ENCODE measurements at places on chromosomes 2 and 18.
A peak's percentile ranks its signal among the peaks of the same experiment; 100 is the strongest.

- DNase-seq, result no peak
Measured at GRCh38 chr18:8797206-8797605, 91.8 kb downstream of the MTCL1 start.

- no peak for DNase-seq
Measured at GRCh38 chr2:47091118-47091517, 64.0 kb downstream of the STPG4 start.

DNA sequence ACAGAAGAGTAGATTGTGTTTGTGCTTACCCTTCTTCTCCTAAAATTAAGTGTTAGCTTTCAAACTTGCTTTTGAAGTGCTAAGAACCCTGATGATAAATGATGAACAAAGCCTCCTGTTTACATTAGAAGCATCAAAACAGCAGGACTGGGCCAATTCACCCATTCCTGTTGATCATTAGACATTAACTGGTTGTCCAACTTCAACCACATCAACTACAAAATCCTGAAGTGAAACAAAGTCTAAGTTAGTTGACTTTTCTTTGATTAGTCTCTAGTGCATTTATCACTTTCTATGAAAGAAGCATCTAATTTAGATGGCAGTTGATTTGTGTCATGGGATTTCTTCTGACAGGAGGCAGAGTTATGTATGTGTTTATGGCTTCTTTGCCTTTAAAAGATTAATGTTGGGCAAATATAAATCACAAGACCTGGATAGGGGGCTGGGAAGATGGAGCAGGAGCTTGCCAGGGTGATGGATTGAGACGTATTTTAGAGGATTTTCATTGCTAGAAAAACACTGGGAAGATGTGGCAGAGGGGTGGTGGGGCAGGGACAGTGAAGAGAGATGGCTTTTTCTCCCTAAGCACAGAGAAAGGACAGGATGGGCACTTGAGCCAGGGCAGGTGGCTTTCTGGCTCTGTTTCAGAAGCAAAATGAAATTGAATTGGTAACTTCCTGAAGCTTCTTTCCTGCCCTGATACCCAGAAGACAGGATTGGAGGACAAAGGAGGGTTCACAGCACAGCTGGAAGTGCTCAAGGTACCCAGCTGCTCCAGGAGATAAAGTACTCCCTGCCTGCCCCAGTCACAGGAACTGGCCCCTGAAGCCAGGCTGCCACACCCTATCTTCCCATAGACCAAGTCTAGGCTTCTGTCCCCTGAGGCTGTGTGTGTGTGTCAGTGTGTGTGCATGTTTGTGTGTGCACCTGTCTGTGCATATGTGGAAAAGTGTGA is 20.5 kb downstream of the GYPC start:
- DNase-seq, result no peak

- no peak for DNase-seq
Measured at GRCh38 chr2:33247365-33247764, 229.1 kb upstream of the RASGRP3 start.

GRCh38 chr2:51368250-51368649 is 336.3 kb upstream of the NRXN1 start:
- no peak for DNase-seq

GRCh38 chr2:77017355-77017745 is 504.8 kb downstream of the LRRTM4 start:
- no peak for DNase-seq

DNA sequence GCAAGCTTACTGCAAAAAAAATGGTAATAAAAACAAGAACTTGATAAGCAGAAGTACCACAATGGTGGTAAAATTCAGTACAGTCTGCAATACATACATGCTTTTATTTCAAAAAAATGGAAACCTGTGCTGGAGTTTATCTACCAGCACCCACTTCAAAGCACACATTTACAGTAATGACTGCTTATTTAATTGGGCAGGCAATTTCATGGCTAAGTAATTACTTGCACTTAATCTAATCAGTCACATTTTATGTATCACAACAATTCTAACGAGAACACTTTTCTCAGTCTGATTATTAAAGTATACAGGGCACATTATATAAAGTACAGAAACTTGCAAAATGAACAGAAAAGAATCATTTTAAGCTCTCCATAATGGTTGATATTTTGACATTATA is 5.2 kb downstream of the APCDD1 start:
- no peak for DNase-seq

- no peak for DNase-seq
Measured at GRCh38 chr2:175170659-175171304, 2.8 kb upstream of the ATF2 start.

GRCh38 chr18:6885992-6886796 is 156.7 kb downstream of the ARHGAP28 start:
- no peak for DNase-seq

DNA sequence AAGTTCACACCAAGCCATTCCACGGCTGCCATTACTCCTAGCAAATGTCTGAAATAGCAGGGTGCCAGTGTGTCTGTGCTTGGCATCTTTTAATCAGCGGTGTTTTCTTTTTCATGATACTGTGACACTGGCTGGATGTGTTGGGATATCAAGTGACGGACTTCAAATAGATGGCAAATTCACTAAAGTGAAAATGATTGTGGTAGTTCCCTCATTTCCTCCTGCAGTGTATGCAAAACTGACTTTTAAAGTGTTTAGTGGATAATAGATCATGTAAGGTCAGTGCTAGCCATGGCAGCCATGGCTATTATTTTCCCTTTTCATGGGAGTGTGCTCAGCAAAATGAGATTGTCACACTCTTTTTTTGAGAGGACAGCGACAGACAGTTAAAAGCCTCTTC is 261.5 kb upstream of the SIX3 start:
- DNase-seq, result no peak

DNA sequence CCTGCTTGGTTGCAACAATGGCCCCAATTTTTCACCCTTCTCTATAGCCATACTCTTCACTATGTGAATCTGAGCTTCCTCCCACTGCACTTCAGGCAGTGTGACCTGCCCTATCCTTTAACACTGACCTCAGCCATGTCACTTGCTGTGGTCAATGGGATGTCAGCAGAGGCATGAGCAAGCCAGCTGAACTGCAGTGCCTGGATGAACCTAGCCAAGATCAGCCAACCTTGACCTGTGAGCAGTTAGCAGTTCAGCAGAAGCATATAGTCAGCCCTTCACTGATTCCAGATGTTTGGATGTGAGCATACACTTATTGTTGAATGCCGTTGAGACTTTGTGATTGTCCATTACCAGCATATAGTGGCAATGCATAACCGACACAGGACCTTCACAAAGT is 63.4 kb upstream of the BOD1L2 start:
- DNase-seq, result no peak

DNA sequence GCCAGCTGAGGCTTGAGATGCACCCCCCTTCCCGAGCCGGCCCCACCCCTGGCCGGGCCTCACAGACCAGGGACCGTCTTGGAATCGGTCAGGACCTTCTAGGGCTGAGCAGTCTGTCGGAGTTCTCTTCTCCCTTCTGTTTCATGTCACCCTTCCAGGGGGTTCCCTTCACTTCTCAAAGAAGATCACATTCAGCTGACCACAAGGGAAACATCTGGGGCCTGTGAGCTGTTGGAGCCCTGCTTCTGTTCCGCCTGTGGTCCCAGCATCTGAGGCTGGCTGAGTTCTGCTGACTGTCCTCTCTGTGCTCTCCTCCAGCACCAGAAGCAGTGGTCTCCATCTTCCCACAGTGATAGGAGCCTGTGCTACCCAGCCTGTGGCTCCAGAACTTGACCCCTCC is 106.5 kb downstream of the SEPTIN10 start:
- DNase-seq, result no peak

GRCh38 chr2:233976690-233977294 is 59.6 kb downstream of the TRPM8 start:
- peak; percentile 45 for DNase-seq

- no peak for DNase-seq
Measured at GRCh38 chr2:770776-771175, 93.6 kb upstream of the TMEM18 start.

DNA sequence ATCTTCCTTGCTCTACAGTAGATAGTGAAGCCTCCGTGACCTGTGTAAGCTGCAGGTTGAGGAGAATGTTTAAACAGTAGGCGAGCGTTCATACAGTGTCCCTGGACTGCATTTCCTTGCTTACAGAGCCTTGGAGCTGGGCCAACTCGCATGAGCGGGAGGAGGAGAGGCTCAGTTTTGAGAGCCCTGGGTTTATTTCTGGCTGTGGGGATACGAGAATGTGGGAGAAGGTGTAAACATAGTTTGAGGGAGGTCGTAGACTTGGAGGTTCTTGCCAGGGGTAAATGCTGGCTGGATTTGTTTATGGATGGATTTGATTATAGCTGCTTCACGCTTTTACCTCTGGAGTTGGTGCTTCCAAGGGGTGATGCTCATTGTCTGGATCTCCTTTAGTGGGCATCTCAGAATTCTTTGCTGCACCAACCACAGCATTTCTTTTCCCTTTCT is 20.8 kb downstream of the CRIM1 start:
- peak; percentile 79 for DNase-seq

DNA sequence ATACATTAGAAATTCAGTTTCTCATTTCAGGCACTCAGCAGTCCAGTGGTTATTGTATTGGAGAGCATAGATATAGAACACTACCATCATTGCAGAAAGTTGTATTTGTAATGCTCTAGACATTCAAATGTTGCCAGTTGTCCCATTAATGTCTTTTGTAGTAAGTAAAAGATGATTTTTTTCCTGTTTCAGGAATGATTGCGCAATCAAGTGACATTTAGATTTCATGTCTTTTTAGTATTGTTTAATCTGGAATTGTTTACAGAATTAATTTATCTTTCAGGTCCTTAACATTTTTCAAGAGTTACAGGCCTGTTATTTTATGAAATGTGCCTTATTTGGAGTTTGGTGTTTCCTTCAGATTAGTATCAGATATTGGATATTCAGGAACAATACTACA is 134.7 kb downstream of the MSTN start:
- DNase-seq, result no peak

GRCh38 chr2:60980071-60980815 is 37.3 kb upstream of the PEX13 start:
- DNase-seq, result no peak

DNA sequence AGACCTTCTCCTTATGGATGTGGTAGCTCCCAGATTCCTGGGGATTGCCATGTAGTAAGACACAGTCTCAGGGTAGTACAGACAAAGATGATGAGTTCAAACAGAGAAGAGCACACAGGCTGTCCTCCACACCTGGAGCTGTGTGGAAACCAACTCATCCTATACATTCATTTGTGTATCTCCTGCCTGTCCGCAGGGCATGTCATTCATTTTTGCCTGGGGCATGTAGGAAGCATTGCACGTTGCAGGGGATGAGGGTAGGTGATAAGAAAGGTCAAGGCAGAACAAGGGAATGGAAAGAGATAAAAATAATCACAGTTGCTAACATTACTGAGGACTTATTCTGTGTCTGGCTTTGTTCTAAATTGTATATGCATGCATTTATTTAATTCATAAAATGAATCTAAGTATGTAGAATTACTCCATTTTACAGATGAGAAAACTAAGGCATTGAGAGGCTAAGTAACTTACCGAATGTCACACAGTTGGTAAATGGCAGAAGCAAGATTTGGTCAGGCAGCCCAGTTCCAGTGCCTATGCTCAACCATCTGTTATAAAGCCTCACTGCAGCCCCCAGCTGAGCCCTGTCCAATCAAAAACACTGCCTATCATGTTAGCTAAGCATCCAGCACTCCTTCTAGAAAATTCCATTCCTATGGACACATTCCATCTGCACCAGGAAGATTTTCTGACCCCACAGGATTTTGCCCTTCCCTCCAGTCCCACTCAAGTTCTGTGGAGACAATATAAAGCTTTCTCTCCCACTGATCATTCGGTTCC is 81.0 kb downstream of the SUMO1 start:
- DNase-seq, result no peak

GRCh38 chr2:240162939-240163714 is 22.7 kb upstream of the OTOS start:
- no peak for DNase-seq

GRCh38 chr2:11123856-11124759 is 31.2 kb upstream of the SLC66A3 start:
- DNase-seq, result peak; percentile 80

Measured in DMS153 (cell line).